ENCODE measurements at places on chromosomes 12 and 14.

GRCh38 chr14:97005934-97006333 is 208.8 kb downstream of the VRK1 start:
- no peak for DNase-seq

- no peak for DNase-seq
Measured at GRCh38 chr14:87901236-87901635, 91.7 kb downstream of the GALC start.

DNA sequence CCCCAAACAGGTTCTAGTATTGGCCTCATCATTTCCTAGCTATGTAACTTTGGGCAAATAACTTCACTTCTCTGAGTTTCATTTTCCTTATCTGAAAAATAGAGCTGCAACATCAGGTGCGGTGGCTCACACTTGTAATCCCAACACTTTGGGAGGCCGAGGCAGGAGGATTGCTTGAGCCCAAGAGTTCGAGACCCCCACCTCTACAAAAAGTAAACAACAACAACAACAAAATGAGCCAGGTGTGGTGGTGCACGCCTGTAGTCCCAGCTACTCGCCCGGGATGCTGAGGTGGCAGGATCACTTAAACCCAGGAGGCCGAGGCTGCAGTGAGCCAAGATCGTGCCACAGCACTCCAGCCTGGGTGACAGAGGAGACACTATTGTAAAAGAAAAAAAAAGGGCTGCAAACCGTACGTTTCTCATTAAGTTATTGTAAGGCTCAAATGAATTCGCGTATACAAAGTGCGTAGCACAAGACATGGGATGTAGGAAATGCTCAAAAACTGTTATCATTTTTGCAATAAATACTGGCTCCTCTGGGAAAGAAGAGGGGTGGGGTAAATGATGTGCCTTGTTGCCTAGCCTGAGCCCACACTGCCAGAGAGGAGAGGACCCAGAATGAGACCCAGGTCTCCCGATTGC is 903 bp downstream of the C12orf76 start:
- no peak for DNase-seq

- DNase-seq, result no peak
Measured at GRCh38 chr12:3224530-3224903, 147.3 kb downstream of the TSPAN9 start.

DNA sequence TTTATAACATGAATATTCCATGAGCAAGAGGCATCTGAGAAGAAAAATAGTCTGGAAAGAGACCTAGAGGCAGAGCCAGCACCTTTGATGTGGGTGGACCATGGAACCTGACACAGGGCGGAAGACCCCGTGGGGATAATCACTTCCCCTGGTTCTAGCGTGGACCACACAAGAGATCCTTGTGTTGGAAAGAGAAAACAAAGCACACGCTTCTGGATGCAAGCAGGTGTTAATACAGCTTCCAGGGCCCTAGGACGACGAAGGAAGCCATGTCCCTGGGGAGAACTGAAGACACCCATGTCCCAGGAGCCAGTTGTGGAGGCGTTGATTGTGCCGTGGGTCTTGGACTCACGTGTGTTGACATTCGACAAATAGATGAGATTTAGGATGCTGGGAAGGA is 102.9 kb downstream of the ADGRD1 start:
- no peak for DNase-seq

DNA sequence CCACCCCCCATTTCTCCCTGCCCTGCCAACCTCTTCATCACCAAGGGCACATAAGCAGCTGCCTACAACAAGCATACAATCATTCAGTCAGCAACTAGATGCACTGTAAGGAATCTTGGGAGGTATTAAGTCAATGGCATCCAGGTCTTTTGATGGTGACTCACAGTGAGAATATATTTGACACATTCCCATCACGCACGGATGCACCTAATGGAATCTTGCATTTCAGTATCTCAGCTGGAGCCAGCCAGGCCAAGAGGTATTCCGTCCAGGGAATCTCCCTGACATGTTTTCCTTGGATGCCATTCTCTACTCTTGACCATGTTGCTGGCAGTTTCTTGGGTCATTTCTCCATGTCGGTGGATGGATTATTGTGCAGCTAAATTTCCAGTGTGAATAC is 73.9 kb upstream of the CAPRIN2 start:
- DNase-seq, result no peak

Measured in activated CD8-positive, alpha-beta memory T cell treated with anti-CD3 and anti-CD28 coated beads, Interleukin-2, amount 50 U/mL, for 4 hours (primary cell).